DMS153 (cell line): ENCODE measurements at places on chromosomes 6 and 20.

DNA sequence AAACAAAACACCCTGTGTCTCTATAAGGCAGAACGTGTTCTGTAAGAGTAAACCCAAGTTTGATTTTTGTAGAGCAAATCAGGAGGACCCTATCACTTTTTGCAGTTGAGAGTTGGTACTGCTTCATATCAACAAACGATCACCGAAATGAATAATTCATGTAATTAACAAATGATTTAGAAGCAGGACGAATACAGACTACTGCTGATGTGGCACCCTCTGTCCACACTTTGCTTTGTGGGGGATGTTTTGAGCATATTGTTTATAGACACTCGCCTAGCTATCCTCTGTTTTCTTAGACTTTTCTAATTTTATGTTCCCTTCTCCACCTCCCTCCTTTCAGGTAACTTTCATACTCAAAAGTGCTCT, 1.5 kb downstream of the CD2AP start:
- DNase-seq: no peak

- DNase-seq: no peak
These were observed 143.1 kb downstream of the EDN3 start for GRCh38 chr20:59443550-59443949.

- no peak for DNase-seq
These were observed 76.2 kb downstream of the FAM229B start for GRCh38 chr6:112163295-112164257.

- DNase-seq: no peak
These were observed 81.2 kb downstream of the ASXL1 start for GRCh38 chr20:32439132-32439829.

GRCh38 chr20:20847814-20848213, 135.4 kb upstream of the RALGAPA2 start:
- DNase-seq: no peak

- DNase-seq: no peak
These were observed 3.1 kb upstream of the TAB2 start for GRCh38 chr6:149314325-149314905.

GRCh38 chr20:51480507-51481270, 61.8 kb downstream of the NFATC2 start:
- no peak for DNase-seq

GRCh38 chr20:41017448-41018042, 11.1 kb upstream of the TOP1 start:
- no peak for DNase-seq

GRCh38 chr20:62790075-62790474, 6.2 kb upstream of the MRGBP start:
- no peak for DNase-seq

DNA sequence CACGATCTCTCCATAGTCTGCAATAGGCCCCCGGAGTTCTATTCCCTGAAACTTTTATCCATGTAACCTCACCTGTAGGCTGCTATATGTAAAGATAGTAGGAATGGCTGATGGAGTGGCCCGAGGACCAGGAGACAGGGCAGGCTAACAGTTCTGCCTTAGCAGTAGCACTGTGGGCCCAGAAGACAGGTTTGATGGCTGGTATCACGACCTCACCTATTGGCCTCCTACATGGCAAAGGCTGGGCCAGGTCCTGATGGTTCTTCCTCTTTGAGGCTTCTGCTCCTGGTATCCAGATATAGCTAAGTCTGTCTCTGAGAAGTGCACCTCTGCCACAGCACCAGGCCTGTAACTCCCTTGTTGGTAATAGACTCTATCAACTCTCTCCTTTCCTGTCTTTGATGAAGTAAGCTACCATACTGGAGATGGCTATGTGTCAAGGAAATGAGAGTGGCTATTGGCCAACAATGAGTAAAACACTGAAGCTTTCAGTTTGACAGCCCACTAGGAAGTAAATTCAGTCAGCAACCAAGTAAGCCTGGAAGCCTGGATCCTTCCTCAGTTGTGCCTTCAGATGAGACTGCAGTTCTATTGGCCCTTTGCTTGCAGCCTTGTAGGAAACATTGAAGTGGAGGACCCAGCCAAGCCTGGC, 5.7 kb downstream of the SPEF1 start:
- no peak for DNase-seq

DNA sequence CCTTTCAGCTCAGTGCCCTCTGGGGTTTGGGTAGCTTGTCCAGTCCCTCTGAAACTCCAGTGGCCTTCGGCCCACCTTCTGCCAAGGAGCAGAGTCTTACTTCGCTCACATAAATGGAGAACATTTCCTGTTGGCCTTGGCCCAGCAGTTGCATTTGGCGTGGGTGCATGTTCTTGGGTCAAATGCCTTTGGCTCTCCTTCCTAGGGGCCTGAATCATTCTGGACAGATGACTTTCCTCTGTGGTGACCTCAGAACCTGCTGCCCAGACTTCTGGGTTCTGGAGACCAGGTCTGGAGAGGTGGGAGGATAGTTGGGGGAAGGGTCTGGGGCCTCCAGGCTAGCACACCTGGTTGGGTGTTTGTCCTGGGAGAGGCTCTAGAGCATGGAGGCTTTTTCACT, 29.3 kb downstream of the BCAS4 start:
- no peak for DNase-seq

GRCh38 chr6:90387383-90387775, 90.7 kb upstream of the BACH2 start:
- DNase-seq: no peak

- DNase-seq: no peak
These were observed 6.4 kb downstream of the OLIG3 start for GRCh38 chr6:137487869-137488149.

DNA sequence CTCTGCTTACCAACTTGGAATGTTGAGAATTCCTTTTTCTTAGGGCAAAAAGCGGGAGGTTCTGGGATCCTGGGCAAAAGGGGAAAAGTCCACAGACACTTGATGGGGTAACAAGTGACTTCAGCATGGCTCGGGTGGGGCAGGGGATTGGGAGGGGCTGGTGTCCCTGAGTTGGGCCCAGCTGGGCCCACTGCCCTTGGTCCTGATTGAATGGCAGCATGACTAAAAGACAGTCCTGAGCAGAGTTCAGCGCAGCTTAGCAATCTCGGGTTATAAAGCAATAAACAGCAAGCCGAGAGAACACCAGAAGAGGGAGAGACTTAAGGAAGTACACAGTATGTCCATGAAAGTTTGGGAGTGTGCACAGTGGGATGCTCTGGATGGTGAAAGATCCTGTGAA, 5.6 kb downstream of the PPP2R5D start:
- DNase-seq: no peak
